ENCODE measurements at places on chromosomes 2 and 18.

DNA sequence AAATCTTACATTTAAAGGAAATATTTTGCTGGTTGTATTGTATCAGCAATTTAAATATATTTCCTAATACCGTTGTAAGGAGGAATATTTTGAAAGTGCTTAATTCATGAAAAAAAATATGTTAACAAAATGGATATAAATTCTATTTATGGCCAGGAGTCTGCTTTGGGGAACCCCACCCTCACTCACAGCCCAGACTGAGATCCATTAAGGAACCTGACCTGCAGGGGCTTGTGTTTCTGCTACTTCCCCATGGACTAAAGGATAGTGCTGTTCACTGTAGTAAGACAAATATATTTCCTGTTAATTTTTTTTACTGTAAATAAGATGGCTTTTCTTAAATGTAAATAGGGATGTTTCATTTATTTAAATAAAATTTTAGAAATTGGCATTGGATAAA lies 221.9 kb upstream of the COL3A1 start:
- DNase-seq, result no peak

GRCh38 chr2:10383960-10384734 lies 64.0 kb downstream of the ODC1 start:
- DNase-seq, result no peak

- DNase-seq, result no peak
These were observed 15.5 kb downstream of the HEATR5B start for GRCh38 chr2:37068686-37069085.

- DNase-seq, result no peak
These were observed 135.7 kb downstream of the ARHGAP28 start for GRCh38 chr18:6865251-6865650.

GRCh38 chr2:65710779-65711295 lies 278.4 kb upstream of the SPRED2 start:
- no peak for DNase-seq

- DNase-seq, result no peak
These were observed 150.8 kb downstream of the MEMO1 start for GRCh38 chr2:31859959-31860358.

GRCh38 chr2:49000695-49001094 lies 153.6 kb downstream of the FSHR start:
- DNase-seq, result no peak

DNA sequence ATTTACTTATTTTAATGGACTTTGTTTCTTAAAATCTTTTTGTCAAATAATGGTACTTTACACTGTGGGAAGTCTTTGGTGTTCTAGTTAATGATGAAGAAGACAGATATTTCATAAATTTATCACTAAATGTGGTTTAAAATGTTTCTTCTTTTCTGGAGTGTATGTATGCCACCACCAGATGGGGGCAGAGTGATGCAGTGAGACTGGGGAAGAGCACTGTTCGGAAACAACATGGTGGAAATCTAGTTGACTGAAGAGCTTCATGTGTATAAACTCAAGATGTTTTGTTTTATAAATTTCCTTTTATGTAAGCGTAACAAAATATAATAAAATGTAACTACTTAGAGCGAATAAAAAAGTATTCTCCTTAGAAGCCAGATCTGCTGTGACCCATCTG lies 195.1 kb downstream of the KCNE4 start:
- no peak for DNase-seq

DNA sequence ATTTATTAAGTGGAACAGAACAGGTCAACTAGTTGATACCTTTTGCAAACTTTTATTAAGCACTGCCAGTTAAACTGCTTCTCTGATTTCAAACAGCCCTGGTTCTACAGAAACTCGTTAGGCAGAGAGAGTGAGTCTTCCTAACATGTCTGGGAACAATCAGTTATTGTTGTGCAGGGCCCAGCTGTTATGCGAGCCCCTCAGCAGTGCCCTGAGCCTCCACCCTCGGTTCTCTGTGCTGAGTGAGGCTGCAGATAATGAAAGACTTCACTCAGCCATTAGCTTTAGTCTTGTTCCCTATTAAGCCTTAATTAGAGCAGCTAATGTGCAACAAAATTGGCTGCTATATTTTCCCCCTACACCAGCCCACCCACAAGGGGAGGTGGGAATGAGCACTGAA lies 39.6 kb downstream of the KCTD18 start:
- no peak for DNase-seq

DNA sequence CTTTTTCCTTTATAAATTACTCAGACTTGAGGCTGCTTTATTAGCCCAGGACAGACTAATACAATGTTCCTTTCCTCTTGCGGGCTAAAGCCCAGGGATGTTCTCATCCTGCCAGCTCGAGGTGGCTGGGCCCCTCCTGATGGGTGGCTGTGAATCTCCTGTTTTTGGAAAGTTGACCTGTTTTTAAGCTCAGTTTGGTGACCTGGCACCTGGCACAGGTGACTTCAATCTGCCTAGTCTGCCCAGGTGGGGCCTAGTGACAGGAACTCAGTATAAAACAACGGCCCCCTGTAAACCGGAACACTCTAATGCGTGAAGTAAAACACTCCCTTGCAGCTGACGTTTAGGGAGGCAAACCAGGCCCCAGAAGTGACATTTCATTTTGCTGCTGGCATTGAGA lies 92.7 kb upstream of the SNTG2 start:
- DNase-seq, result no peak

DNA sequence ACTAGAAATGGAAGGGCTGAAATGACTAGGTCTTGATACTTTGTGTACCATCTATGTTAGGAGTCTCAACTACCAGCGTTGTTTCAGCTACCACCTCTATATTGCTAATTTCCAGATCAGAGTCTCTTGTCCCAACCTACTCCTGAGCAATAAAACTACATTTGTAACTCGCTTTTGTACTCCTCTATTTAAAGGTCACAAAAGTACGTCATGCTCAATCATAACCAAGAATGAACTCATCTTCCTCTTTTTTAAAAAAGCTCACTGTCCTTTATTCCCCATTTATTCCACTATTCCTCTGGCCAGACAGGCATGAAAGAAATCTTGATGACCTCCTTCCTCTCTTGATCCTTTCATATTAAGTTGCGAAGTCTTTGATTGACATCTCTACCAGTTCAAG lies 11.2 kb upstream of the MATN3 start:
- DNase-seq, result no peak

GRCh38 chr2:31127931-31128330 lies 10.3 kb downstream of the GALNT14 start:
- no peak for DNase-seq

DNA sequence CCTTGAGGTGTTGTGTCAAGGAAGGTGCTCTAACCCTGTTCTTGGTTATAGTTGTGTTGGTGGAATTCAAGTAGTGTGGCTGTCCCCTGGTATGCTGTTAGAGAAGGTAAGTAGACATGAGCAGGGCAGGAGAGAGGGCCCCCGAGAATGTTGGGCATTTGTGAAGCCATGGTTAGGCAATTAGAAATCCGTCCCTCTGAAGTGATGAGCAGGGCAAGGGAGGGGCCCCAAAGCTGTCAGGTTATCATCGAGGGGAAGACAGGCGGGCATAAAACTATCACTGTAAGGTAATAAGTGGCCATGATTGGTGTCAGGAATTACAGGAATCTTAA lies 5.2 kb downstream of the XRCC5 start:
- no peak for DNase-seq

GRCh38 chr2:159201360-159202063 lies 85.0 kb downstream of the WDSUB1 start:
- DNase-seq, result no peak

DNA sequence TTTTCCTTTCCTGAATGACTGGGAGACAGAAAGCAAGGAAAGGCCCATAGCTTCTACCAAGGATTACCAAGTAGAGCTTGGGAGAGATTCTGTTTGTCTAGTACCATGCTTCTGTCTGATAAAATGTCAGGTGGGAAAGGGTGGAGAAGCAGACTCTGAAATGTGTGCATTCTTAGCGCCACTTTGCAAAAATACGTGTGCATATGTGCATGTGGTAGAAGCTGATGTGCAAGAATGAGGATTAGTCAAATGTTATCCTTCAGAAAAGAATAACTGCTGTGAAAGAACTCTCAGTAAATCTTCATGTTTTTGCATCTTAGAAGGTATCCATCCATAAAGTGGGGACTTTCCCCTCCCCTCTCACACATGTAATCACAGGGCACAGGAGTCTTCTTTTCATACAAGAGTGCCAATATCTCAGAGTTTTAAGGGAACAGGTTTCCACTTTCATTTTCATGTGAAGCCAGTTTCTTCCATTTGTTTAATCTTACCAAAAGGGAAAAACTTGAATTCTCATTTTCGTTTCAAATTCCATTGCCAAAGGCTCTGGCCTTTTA lies 15.4 kb upstream of the DGKD start:
- DNase-seq, result no peak

- DNase-seq, result no peak
These were observed 16.4 kb downstream of the LRRFIP1 start for GRCh38 chr2:237643582-237644380.

- DNase-seq, result no peak
These were observed 1303.2 kb upstream of the CELF4 start for GRCh38 chr18:38868757-38869156.

DNA sequence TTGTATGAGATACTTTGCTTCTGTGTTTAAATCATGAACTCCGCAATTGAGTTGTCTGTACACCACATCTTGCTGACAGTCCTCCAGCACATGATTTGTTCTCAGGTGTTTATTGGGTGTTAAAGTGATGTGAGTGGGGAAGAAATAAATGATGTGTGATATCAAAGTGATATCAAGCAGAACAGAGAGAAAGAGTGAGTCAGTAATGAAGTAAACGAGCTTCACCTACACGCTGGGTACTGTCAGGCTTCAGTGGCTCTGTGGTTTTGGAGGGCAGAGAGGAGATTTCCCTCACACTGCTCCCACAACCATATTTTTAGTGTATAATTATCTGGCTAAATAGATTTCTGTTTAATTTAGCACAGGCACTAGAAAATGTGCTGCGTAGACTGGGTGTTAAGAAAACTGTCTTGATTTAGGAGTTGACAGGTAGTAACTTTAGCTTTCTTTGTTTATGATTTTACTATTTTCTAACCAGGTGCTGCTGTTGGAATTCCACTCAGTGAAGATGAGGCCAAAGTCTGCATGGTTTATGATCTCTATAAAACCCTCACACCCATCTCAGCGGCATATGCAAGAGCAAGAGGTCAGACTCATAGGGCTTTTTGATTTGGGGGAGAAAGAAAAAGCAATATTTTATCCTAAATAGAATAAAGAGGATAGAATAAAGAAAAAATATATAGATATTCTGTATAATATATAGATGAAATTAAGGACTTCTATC lies 21.2 kb downstream of the ATIC start:
- no peak for DNase-seq

GRCh38 chr2:236117861-236118269 lies 50.3 kb downstream of the GBX2 start:
- no peak for DNase-seq

All from body of pancreas (tissue), 4 donors.